Osteoblast (primary cell): ENCODE measurements at places on chromosomes 16 and 17.

GRCh38 chr17:66784621-66785364 is 50.1 kb upstream of the CACNG5 start:
- DNase-seq: peak; percentile 35

DNA sequence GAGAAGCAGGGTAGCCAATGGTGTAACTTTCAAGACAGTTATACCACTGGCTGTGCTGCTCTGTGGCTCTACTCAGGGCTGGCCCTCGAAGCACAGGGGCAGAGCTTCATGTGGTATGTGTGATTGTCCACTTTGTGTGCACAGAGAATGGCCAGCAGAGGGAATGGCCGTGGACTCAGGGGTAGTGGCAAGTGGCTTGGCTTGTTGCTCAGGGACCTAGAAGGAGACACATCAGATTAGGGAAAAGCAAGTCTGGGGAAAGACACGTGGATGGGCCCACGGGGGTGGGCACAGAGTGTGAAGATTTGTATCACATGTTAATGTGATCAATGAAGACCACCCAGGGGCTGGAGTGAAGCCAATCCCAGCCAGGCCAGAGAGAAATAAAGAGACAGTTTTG is 20.0 kb upstream of the XYLT2 start:
- DNase-seq: no peak

DNA sequence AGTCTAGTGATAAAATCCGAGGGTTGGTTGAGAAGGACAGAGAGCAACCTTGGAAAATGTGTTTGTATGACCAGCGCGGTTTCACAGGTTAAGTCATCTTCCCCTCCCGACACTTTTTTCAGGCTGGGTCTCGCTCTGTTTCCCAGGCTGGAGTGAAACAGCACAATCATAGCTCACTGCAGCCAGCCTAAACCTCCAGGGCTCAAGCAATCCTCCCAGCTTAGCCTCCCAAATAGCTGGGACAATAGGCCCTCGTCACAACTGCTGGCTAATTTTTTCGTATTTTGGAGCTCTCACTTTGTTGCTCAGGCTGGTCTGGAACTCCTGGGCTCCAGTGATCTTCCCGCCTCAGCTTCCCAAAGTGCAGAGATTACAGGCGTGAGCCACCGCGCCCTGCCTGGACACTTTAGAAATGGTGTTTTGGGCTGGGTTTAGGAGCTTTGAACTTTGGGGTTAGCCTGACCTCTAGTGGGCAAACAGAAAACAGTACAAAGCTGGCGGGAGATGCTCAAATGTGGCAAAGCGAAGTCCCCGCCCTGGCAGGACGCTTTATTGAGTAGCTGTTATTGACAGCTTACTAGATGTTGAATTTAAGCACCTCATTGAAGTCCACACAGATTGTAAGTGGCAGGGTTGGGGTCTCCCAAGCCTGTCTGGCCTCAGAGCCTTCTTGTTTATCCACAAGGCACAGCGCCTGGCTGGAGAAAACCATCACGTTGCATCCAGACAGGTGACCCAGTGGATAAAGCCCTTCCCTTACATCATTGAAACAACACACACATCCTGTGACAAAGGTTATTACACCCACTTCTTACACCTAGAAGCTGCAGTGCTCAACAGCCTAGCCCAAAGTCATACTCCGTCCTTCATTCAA is 34.7 kb upstream of the RBBP6 start:
- DNase-seq: peak; percentile 81

DNA sequence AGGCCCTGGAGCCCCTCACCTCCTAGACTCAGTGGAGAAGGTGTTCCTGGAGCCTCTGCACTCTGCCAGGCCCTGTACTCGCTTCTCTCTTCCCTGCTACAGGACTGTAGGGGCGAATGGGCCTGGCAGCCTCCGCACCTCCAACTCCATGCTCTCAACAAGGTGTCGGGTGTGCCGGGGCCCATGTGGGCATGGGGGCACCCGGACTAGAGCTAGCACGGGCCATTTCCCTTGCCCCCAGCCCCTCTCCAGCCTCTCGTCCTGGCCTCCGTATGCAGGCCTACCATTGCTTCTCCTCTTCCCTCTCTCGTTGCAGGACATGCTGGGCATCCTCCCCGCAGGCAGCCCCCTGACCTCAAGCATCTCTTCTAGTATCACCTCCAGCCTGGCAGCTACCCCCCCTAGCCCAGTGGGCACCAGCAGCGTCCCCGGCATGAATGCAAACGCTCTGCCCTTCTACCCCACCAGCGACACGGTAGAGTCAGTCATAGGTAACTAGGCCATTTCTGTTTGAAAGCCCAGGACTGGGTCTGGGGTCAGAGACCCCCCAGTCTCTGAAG is 25.8 kb downstream of the UNC13D start:
- no peak for DNase-seq

DNA sequence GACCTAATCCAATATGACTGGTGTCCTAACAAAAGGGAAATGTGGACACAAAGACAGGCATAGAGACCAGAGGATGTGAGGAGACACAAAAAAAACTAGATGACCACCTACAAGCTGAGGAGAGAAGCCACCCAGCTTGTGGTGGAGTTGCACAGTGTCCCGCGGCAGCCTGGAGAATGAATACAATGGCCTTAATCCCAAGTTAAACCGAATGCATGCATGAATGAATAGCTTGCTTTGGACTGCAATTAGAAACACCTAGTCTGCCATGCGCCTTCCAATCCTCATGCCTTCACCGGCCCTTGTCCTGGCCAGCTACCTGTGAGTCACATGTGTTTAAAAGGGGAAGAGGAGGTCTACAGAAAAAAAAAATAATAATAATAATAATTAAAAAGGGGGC is 72.0 kb downstream of the CNGB1 start:
- DNase-seq: no peak

- no peak for DNase-seq
These were observed 4.3 kb downstream of the CTU2 start for GRCh38 chr16:88710556-88710955.

DNA sequence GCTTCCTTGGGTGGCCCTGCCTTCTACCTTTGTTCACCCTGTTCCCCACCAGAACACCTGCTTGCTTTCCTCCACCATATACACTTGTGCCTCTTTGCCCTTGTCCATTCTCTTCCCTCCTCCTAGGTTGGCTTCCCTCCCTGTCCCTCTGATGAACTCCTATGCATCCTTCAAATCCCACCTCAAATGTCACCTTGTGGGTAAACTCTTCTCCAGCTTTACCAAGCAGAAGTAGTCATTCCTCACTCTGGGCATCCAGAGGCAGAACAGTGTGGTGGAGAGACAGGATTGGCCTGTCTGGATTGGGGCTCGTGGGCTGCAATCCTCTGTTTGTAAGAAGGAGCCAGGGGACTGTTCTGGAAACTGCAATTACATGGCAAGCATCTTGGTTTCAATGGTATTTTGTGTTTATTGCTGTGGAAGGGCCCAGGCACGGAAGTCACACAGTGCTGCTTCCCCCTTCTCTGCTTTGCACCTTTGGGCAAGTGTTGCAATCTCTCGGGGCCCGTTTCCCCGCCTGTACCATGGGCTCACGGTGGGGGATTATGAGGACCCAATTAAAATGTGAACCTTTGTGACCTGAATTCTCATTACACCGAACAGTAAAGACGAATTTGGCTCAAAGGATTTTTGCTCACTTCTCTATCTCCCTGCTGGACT is 21.9 kb upstream of the NXPH3 start:
- DNase-seq: peak; percentile 61

GRCh38 chr17:6061290-6061689 is 8.9 kb upstream of the WSCD1 start:
- peak; percentile 84 for DNase-seq

DNA sequence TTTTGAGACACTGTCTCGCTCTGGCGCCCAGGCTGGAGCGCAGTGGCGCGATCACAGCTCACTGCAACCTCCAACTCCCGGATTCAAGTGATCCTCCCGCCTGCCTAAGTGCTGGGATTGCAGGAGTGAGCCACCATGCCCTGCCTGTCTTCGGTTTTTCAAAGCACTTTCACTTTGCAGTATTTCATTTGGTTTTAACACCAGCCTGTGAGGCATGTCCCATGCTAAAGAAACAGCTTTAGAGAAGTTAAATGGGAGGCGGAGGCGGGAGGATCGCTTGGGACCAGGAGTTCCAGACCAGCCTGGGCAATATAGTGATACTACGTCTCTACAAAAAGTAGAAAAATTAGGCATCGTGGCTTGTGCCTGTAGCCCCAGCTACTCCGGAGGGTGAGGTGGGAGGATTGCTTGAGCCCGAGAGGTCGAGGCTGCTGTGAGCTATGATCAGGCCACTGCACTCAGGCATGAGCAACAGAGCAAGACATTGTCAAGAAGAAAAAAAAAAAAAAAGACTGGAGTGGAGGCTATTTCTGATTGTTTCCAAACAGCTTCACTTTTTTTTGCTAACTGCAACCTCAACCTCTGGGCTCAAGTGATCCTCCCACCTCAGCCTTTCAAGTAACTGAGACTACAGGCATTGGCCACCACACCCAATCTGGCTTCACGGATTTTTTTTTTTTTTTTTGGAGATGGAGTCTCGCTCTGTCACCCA is 1.3 kb downstream of the METTL23 start:
- DNase-seq: no peak

GRCh38 chr16:77227745-77228144 is 28.5 kb downstream of the SYCE1L start:
- no peak for DNase-seq

GRCh38 chr16:80319181-80319580 is 221.6 kb upstream of the DYNLRB2 start:
- no peak for DNase-seq

- DNase-seq: no peak
These were observed 59.8 kb upstream of the NLRP1 start for GRCh38 chr17:5644065-5644464.

- DNase-seq: no peak
These were observed 14.3 kb downstream of the LITAF start for GRCh38 chr16:11572301-11572995.

DNA sequence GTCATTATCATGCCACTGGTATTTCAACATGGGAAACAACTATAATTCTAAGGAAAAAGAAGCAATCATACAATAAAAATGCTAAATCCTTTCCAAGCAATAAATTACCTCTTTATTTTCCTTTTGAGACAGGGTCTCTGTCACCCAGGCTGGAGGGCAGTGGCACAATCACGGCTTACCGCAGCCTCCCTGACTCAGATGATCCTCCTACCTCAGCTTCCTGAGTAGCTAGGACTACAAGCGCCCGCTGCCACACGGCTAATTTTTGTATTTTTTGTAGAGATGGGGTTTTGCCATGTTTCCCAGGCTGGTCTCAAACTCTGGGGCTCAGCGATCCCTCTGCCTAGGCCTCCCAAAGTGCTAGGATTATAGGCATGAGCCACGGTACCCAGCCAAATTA is 24.1 kb downstream of the CNOT1 start:
- peak; percentile 73 for DNase-seq

- DNase-seq: no peak
These were observed at the start of gene HOXB7 for GRCh38 chr17:48610282-48611211. TSS of gene HOXB7 (minus strand) at chr17:48611017. CDS start at chr17:48610918, 99 bp downstream.

GRCh38 chr16:17476414-17477259 is 5.9 kb upstream of the XYLT1 start:
- DNase-seq: peak; percentile 93

- peak; percentile 76 for DNase-seq
These were observed 3.7 kb downstream of the TMEM101 start for GRCh38 chr17:44010966-44011647.

DNA sequence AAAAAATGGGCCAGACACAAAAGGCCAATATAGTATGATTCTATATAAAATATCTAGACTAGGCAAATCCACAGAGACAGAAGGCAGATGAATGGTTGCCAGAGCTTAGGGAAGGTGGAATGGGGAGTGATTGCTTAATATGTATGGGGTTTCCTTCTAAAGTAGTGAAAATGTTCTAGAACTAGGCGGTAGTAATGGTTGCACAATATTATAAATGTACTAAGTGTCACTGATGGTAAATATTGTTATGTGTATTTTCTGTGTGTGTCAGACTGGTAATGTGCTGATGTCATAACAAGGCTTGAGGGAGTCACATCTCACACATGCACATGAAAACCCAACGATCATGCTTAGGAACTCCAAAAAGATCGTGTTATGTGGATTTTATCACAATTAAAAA is 106.9 kb upstream of the SIAH1 start:
- DNase-seq: no peak

- DNase-seq: no peak
These were observed 6.2 kb upstream of the ETV4 start for GRCh38 chr17:43552229-43552837.

DNA sequence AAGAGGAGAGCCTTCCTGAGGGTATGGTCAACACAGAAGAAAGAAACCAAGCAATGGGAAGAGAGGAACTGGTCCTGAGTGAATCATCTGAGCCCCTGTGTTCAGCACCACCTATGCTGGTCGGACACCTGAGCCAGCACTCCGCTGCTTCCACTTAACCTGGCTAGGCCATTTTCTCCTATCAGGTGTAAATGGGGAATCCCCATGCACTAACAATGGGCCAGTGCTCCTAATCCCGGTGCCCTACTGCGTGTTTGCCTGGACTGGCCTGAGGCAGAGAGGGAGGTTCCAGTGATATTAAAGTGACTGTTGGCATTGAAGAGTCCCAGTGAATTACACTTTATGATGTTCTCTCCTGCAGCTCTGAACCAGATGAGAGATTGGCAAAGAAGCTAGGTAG is 34.4 kb upstream of the XYLT2 start:
- no peak for DNase-seq

DNA sequence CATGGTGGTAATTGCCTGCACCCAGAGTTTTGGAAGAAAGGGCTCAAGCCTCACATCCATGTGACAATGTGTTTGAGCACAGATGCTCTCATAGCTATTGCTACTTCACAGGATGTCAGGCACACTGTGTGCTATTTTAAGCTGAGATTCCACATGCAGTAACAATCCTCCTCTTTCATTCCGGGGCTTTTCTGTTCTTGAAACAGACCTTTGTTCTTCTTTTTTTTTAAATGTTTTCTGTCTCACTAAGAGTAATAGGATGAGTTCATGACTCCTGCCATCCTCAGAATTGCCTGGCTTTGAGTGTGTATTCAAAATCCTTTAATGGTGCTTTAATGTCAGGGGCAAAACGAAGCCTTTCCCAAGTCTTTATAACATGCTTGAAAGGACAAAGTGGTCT is 198.9 kb downstream of the ABCC12 start:
- DNase-seq: no peak

DNA sequence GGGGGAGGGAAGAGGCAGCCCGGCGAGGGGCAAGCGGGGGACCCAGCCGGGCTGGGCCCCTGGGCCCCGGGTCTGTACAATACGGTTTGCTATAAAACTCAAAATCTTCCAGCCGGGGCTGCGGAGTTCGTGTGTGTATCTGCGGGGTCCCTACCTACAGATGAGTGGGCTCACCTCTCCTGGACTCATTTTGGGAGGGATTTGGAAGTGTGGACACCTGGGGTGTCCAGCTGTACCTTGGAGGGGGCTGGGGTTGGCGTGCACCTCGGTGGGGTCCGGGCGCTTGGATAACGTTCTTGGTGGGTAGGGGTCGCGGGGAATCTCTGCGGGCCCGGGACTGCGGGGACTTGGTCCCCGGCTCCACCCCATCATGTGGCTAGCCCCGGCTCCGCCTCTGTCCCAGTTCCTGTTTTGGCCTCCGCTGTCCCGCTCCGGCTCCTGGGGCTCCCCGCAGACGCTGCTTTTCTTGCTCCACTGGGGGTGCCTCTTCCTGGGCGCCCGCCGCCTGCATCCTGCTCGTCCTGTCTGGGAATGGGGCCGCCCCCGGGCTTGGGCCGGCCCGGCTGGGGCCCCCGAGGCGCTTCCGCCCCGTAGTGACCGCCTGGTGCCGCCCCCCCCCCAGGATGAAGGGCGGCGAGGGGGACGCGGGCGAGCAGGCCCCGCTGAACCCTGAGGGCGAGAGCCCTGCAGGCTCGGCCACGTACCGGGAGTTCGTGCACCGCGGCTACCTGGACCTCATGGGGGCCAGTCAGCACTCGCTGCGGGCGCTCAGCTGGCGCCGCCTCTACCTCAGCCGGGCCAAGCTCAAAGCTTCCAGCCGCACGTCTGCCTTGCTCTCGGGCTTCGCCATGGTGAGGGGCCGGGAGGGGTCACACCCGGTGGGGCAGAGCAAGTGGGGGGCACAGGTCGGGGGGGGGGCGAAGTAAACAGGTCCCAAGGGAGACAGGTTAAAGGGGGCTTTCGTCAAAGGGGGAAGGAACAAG is at the start of gene ORAI3:
ORAI3 (plus strand) TSS at position 402 of the 983 bp plus-strand sequence; CDS start at position 624, 222 bp downstream.
- peak; percentile 88 for DNase-seq
